T-helper 2 cell treated with Interferon-gamma antibody and Interleukin-4, amounts not matched to agents 5 μg/mL and 100 μg/mL, for 36 hours (primary cell): ENCODE measurements at places on chromosomes 7 and 10.

- DNase-seq: no peak
Measured at GRCh38 chr10:22483132-22483531, 137.8 kb downstream of the SPAG6 start.

DNA sequence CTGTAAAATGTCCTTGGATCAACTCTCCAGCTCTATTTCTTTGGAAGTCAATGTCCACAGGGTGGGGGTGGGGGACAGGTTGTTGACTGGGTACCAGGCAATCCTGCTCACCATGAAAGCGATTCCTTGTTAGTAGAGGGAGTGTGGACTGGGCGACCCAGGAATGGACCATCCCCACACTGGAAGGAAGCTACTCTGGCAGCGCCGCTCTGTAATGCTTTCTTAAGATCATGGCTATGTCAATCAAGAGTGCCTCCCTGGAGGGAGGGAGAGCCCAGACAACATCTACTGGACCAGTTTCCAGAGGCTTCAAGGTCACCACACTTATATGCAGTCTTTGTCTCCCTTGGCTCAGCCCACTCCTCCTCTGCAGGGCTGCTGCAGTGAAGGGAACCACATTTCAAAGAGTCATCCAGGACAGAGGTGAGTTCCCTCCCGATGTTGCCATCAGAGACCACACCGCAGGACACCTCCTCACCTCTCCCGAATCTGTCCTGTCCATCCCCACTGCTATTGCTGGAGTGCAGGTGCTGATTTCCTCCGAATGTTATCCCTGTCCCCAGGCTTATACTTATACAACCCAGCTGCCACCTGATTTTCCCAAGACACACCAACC is 6.9 kb downstream of the GIMAP5 start:
- DNase-seq: no peak

- no peak for DNase-seq
Measured at GRCh38 chr10:64040781-64041180, 519.6 kb downstream of the REEP3 start.

DNA sequence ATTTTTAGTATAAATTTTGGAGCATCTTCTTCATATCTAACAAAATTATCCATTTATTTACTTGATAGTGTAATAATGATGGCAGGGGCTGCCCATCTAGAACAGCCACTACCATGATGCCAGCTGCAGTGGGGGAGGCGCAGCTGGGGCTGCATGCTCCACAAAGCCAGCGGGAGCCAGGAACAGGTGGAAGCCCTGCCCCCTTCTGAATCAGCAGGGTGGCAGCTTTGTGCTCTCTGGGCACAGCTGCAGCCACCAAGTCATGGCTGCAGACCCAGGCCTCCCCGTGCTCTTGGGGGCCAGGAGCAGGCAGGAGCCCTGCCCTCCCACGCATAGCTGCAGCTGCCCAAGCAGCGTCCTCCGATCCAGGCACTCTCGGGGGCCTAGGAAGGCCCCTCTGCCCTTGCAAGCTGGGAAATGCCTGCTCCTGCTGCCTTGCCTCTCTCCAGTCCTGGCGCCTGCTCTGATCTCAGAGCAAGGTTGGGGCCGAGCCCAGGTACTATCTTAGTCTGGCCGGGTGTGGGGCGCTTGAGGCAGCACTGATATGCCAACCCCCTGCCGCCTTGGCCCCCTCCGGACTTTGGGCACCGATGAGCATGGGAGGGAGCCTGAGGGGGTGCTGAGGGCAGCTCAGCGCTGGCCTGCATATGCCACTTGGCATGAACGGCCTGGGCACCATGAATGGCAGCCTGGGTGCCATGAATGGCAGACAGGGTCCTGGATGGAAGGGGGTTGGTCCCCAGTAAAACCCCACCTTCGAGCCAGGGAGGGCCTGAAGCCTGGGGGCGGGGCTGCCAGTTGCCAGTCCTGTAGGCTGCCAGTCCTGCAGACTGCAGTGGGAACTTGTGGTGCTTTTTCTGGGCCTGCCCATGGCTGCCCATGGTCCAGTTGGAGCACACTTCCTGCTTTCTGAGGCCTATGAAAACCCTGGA is 1110.8 kb upstream of the POT1 start:
- DNase-seq: no peak

DNA sequence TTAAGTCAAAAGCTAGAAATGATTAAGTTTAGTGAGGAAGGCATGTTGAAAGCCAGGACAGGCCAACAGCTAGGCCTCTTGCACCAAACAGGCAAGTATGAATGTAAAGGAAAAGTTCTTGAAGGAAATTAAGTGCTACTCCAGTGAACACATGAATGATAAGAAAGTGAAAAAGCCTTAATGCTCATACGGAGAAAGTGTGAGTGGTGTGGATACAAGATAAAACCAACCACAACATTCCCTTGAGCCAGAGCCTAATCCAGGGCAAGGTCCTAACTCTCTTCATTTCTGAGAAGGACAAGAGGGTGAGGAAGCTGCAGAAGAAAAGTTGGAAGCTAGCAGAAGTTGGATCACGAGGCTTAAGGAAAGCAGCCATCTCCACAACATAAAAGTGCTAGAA is 53.0 kb downstream of the DNAJC1 start:
- DNase-seq: no peak

DNA sequence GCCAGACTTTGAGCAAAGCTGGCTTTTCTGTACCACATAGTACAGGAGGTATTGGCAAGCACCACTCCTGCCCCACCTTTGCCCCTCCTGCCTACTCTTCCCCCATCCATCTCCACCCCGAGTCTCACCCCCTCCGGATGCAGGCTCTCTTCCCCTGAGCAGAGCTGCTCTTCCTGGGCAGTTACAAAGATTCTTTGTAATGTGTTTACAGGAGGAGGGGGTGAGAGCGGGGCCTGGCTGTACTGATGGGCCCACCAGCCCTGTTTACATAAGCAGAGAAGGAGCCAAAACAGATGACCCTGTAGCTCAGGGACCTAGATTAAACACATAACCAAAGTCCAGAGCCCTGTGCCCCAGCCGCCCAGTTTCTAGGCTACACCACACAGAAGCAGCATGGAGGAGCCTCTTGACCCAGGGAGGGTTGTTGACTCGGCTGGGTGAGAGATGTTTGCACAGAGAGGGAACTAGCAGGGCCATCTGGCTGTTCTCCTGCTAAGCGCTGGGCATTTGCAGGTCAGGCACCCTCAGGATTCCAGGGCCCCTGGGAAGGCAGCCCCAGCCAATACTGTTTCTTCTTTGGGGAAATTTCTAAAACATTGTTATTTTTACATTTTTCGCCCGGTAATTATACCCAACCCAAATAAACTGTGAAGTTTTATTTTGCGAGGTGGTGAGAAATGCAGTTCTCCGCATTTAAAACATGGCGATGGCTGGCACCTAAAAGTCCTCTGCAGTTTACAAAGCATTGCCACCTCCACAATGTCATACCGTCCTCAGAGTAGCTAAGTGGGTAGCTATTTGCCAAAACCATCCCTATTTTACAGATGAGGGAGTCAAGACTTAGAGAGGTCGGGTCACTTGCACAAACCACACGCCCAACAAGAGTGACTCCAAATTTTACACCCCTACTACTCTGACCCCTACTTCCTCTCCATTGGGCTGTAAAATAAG is 11.4 kb upstream of the ZKSCAN1 start:
- no peak for DNase-seq

DNA sequence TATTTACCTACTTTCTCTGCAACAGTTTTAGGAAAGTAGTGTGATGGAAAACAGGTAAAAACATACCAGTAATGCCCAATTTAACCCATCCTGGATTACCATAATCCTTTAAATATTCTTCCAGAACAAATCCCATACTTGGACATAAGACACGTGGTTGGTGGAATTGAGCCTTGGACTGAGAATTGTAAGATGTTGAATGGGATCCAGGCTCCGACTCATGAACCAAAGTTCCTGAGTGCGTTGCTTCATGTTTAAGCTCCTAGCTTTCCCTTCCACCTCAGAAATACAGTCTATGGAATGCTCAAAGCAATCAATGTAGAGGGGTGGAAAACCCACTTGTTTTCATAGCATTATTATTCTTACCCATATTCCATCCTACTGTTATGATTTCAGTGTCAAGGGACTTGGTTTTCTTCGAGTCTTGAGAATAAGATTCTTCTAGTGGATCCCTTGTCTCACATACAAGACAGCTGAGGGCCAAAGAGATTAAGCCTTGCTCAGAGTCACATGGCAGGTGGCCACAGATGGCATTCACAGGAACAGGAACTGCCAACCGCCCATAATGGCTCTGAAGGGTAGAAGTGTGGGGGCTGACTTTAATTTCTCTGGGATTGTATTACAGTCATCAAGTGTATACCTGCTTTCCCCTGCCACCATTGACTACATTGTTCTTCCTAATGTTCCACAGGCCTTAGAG is 171.2 kb downstream of the GFRA1 start:
- no peak for DNase-seq

- DNase-seq: no peak
Measured at GRCh38 chr10:99785646-99786045, 3.2 kb downstream of the ABCC2 start.

DNA sequence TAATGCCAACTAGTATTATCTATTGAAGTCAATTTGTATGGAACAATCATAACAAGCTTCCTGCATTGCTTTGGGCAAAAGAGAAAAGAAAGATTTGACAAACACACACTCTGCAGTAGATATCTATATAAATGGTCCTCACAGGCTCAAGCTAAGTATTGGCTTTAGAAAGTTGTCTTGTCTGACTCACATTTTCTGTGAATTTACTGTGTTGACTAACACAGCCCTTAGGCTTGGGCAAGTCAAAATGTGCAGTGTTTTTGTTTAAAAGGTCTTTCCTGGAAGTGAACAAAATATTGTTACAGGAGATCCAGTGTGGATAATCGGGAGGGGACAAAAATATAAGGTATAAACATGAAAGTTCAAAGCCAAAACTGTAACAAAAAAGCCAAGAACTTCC is 194.4 kb downstream of the RELN start:
- DNase-seq: no peak
